SW480 (cell line): ENCODE measurements at places on chromosomes 2 and 18.

DNA sequence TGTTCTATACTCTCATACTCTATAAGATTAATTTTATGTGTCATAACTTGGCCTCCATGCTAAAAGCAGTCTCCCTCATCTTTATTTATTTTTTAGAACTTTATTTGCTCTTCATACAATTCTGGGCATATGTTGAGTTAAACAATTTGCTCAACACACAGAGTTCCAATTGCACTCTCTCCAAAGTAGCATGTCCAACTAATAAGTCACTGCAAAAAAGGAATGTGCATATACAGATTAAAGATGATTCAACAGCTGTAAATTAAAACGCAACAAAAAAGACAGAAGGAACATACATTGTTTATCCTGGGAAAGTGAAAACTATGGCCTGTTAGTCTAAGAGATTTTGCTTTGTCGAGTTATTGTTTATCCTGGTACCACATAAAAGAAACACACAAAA, 277.7 kb upstream of the ACVR2A start:
- no peak for DNase-seq

DNA sequence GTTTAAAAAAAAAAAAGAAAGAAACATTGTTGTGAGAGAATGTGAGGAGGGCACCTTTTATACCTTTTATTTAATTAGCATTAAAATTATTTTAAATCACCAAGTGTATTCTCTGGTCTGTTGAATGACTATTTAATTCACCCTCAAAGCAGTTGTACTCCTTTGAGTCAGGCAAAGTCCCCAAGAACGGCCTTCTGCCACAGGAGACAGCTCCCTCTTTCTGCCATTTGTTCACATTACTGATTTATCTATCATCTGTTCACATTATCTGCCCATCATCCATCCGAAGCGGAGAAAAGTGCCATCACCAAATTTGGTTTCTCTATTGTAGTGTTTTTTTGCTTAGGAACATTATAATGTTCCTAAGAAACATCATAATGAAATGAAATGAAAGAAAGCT, 240.7 kb upstream of the DPP10 start:
- no peak for DNase-seq

DNA sequence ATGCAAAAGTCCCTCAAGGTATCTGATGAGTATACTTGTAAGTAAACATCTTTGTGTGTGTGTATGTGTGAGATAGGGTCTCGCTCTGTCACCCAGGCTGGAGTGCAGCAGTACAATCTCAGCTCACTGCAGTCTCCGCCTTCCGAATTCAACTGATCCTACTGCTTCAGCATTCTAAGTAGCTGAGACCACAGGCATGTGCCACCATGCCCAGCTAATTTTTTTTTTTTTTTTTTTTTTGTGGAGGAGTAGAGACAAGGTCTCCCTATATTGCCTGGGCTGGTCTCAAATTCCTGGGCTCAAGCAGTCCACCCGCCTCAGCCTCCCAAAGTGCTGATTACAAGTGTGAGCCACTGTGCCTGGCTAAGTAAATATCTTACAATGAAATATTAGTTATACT, 23.2 kb downstream of the ADAM17 start:
- no peak for DNase-seq

GRCh38 chr2:177489719-177490301, 97.2 kb downstream of the AGPS start:
- peak; percentile 23 for DNase-seq

DNA sequence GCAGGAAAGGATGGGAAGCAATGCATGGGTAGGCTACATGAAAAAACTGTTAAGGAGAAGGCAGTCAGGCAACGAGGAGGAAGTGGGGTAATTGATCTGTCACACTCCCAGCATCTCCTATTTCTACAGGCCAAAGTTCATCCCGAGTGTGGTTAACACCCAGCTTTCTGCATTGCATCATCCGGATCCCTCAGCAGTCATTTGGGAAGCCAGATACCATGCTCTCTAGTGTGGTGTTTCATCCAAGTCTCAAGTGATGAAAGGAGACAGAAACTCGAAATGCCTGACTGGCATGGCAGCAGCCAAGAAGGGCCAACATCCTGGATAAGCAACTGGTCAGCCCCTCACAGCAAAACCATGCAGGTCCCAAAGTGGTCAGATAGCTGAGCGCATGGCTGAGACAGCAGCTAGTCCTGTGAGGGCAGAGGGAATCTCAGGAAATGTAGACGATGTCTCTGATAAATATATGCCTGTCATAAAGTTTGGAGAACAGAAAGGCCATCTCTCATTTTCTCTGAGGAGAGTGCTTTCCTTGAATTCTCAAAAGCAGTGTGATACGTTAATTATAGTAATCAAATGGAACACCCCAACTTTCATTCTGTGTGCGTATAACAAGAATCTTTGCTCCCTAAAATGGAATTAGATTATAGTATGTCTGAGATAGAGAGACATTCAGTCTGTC, 24.8 kb upstream of the HNRNPA3 start:
- peak; percentile 91 for DNase-seq

- no peak for DNase-seq
These were observed 21.2 kb upstream of the NAB1 start for GRCh38 chr2:190627448-190628412.

- no peak for DNase-seq
These were observed 434.4 kb upstream of the RGPD4 start for GRCh38 chr2:107392241-107392704.

- no peak for DNase-seq
These were observed 75.5 kb downstream of the SLC39A10 start for GRCh38 chr2:195732574-195732973.

- DNase-seq = no peak
These were observed 3.6 kb upstream of the ECEL1 start for GRCh38 chr2:232491139-232491780.
